Hypothalamus (tissue), 51 donors: ENCODE measurements at places on chromosomes 13 and 19.

DNA sequence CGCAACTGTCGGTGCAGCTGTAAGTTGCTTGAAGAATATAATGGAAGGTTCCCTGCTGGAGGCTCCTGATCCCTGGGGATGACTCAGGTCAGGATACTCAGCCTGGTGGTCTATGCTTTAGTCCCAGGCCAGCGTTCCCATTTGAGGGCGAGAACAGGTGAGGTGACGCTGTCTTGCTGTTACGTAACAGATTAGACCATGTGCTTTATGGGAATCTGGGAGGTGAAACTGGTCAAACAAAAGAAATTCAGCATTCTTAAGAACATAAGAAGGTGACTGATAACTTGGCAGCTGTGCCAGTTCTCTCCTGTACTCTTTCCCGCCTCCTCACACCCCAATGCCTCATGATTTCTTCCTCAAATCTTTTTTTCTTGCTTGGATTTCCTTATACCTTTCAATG is at the start of gene CXCL17:
Gene CXCL17 (minus strand): TSS at position 114 of the 400 bp plus-strand sequence. CDS start 114 bp downstream, outside the sequence.
- DNase-seq: no peak

DNA sequence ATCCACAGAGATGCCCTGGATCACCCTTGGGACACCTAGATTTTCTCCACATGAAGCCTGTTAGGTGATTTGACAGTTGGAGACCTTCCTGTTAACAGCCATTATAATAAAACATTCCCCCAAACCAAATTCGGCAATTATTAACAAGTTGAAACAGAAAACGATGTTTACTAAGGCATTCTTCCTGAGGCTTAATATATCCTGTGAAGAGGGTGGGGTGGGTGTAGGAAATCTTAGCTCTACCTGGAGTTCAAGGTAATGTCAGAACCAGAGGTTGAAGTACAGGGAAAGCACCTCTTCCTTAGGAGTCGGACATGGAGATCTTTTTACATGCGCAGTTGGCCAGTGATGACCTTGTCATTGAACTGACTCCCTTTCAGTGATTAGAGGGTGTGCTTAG is 143.0 kb downstream of the FGF9 start:
- DNase-seq: no peak

DNA sequence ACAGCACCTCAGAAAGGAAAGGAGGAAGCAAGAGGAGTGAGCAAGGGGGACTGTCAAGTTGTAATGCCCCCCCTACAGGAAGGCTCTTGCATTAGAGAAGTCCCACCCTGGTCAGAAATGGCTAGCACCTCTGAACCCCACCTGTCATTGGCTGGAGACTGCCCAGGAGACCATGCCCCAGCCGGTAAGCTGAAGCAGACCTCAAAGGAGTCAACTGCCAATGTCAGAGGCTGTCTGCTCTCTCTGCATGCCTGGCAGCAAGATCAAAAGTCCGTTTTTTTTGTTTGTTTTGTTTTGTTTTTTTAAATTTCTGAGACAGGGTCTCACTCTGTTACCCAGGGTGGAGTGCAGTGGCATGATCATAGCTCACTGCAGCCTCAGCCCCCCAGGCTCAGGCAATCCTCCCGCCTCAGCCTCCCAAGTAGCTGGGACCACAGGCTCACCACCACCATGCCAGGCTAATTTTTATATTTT is 8.1 kb upstream of the BCL3 start:
- no peak for DNase-seq

DNA sequence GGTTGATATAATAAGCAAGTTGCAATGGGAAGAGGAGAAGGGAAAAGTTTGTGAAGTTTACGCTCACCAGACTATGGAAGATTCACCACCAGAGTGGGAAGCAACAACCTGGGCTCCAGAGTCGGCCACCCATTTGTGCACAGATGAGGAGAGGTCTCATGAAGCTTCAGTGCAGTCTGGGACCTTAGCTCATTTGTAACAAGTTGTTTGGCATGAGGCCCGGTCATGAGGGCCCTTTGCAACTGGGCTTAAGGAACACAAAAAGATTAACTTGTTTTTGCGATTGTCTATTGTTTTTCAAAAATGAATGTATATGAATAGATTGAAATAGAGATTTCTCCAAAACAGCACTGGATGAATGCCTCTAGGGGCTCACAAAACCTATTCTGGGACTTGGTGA is 94.2 kb downstream of the ZNF737 start:
- no peak for DNase-seq

DNA sequence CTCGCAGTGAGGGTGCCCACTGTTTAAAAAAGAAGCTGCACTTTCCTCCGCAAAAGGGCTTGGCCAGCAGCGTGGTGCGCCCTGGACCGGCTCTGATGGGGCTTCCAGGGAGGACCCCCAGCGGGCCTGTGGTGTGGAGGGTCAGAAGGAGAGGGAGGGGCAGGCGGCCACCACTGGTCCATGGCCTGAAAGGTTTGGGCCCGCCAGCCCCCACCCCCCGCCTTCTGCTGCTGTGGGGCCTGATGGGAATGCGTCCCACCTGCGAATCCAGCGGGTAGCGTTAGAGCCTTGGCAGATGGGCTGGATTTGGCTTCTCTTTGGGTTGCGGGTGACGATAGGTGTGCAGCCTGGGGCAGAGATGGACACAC is 34.7 kb downstream of the TMEM255B start:
- no peak for DNase-seq

GRCh38 chr13:71856548-71857043 is 10.4 kb downstream of the DACH1 start:
- DNase-seq: no peak

DNA sequence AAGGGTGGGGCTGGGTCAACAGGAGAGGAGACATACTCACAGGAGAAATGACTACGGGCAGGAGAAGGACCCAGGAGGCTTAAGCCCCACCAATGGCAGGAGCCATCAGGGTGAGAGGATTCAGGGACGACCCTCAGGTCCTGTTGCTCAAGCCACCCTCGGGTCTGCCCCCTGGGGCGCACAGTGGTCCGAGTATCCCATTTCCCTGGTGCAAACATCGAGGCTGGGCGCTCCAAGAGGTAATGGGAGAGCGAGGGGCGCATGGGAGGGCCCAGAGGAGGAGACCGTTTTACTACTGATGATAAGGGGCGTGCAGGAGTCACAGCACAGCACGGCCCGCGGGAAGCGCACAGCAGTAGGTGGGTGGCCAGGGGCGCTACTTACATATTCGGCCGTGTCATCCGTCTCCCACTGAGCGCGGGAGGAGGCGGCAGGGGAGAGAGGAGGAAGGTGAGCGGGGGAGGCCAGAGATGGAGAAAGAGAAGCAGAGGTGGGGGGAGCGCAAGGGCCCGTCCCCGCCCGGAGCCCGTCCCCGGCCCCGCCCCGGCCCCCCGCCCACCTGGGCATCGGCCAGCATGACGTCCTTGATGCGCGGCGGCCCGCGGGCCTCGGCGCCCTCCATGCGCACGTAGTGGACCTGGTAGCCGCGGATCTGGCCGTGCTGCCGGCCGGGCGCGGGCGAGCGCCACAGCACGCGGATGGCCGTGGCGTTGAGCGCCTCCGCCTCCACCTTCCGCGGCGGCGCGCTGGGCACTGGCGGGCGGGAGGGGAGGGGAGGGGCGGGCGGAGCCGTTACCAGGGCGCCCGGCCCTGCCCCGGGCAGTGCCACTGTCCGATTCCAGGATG is 111.5 kb downstream of the PTPRS start:
- no peak for DNase-seq

- DNase-seq: no peak
Measured at GRCh38 chr13:31209172-31209840, 9.5 kb downstream of the B3GLCT start.

DNA sequence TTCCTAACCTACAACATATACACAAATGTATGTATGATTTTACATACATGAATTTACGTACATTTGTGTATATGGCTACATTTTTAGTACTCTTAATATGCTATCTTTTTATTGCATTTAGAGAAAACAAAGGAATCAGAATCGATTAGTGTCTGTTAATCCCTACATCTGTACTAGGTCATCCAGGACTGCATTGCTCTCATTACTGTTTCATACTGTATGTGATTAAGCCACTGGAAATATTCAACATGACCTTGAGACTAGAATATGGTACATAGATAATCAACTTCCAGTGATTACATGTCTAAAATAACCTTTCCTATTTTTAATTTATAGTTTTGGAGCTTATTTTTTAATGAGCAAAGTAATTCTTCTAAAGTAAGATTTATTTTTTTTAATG is 5.3 kb upstream of the MAB21L1 start:
- DNase-seq: no peak

- no peak for DNase-seq
Measured at GRCh38 chr19:29574510-29574909, 31.6 kb upstream of the POP4 start.

DNA sequence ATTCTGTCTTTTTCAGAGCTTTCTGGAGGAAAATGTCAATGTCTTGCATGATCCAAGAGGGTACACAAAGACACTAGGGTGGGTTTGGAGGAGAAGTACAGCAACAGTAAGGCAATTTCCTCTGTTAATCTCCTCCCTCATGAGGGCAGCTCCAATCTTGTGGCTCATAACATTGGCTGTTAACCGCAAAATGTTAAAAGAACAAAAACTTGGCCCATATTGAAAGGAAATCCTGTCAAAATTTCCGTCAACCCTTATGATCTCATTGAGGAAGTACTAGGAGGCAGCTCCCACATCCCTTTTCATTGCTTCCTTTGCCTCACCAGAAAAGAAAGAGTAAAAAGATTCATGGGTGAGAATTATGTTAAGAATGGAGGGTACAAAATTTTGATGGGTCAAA is 11.6 kb downstream of the OXGR1 start:
- DNase-seq: no peak

GRCh38 chr13:112521073-112521685 is 66.8 kb downstream of the TUBGCP3 start:
- no peak for DNase-seq

DNA sequence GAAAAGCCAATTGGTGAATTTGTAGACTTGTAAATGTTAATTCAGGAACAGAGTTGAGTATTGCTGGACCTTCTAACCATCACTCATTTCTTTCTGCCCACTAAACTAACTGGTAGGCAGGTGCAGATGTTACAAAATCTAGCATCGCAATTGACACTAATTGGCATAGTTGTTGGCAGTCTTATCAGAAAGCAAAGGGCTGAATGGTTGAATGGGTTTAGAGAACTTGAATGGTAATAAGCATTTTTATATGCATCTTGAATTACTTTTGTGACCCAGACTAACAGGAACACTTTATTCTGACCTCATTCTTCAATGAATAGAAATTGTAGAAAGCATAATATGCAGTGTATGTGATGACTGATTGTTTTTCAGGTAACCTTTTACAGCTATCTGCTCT is 189.1 kb downstream of the GGACT start:
- DNase-seq: no peak

- no peak for DNase-seq
Measured at GRCh38 chr13:54980651-54981050, 1952.0 kb downstream of the OLFM4 start.

DNA sequence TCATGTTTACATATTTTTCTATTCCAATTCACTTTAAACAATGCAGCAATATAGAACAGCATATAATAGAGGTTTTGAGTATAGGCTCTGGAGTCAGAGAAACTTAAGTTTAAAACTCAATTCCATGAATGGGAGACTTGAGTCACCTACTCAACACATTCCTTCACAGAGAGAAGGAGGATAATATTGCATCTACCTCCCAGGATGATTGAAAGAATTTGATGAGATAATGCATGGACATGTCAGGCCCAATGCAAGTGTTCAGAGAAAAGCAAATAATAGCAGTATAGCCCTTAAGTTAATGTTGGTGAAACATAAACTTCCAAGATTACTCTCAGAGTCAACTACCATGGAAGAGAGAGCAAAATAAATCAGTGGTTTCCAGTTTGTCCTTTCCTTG is 170.2 kb downstream of the DCLK1 start:
- no peak for DNase-seq
